ENCODE measurements at places on chromosomes 16 and 17.
A peak's percentile ranks its signal among the peaks of the same experiment; 100 is the strongest.

DNA sequence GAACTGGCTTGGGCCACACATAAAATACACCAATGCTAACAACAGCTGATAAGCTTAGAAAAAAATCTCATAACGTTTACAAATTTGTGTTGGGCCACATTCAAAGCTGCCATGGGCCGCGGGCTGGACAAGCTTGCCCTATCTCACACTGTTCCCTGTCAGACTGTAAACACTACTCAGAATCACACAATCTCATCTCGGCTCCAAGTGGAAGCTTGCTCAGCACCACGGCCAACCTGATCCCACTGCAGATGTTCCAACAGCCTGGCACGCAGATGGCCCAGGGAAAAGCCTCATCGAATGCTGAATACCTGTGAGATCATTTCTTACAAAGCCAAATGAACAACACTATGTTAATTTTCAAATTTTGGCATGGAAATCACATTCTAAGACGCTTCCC is 125.8 kb downstream of the ANKRD11 start:
- DNase-seq = no peak

GRCh38 chr17:62627904-62628633 is 599 bp downstream of the MRC2 start:
- peak; percentile 52 for DNase-seq

DNA sequence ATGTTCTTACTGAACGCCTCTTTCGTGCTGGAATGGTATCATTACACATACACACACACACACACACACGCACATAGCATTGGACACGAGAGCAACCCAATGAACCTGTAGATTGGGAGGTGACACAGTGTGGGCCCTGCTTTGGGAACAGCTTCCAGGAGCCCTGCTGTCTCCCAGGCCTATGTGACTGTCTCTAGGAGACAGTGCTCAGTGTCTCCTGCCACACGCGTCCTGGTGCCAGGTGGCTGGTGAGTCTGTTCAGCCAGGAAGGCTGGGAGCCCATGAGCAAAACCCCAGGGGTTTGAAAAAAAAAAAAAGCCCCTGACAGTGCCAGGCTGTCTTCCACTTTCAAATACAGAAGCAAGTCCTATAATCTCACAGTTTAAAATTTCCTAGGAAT is 2.4 kb upstream of the SPOP start:
- DNase-seq = no peak

- DNase-seq = no peak
Observed at GRCh38 chr17:65324611-65325342, 187.6 kb downstream of the RGS9 start.

DNA sequence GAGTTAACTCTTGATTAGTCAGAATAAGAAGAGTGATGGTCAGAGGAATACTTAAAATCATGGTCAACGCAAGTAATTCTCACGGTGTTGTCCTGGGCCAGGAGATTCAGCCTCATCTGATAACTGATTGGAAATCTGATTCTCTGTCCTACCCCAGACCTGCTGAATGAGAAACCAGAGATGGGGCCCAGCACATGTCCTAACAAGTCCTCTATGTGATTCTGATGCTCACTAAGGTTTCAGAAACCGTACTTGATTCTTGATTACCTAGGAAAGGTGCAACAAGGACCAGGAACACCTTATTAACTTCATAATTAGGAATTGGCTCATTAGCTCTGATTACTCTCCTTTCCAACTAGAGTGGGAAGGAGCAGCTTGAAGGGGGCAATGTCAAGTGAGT is 44.5 kb downstream of the ANKFY1 start:
- DNase-seq = no peak

DNA sequence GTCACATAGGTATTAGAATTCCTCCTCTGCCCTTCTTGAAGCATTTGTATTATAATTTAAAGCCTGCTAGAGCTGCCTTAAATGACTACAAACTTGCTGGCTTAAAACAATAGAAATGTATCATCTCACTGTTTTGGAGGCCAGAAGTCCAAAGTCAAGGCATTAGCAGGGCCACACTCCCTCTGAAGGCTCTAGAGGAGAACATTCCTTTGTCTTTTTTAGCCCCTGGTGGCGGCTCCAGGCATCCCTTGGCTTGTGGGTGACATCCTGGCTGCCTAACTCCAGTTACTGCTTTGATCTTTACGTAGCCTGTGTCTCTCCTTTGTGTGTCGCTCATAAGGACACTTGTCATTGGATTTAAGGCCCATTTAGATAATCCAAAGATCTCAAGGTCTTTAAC is 186.6 kb upstream of the SALL1 start:
- no peak for DNase-seq

DNA sequence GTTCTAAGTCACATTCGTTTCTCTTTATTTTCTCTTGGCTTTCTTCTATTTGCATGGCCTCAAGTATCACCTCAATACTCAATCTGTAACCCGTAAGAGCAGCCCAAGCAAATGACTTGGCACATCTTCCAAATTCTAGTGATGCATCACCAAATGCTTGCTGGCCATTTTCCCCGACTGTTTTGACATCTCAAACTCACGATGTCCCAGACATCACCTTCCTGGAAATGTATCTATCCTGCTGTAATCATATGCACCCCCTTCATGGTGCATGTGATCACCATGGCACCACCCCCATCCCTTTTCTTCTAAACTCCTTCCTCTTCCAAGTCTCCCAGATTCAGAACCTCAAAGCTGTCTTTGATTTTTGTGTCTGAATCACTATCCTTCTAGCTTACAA is 24.0 kb upstream of the ABCA5 start:
- no peak for DNase-seq

GRCh38 chr16:1863681-1864460 is 8.1 kb downstream of the MEIOB start:
- DNase-seq = peak; percentile 14

GRCh38 chr16:29678691-29679267 is at the start of gene QPRT:
Gene QPRT (plus strand): TSS chr16:29679180. CDS start chr16:29679198, 18 bp downstream.
- no peak for DNase-seq

- DNase-seq = no peak
Observed at GRCh38 chr17:44167181-44167861, 3.2 kb upstream of the ASB16 start.

DNA sequence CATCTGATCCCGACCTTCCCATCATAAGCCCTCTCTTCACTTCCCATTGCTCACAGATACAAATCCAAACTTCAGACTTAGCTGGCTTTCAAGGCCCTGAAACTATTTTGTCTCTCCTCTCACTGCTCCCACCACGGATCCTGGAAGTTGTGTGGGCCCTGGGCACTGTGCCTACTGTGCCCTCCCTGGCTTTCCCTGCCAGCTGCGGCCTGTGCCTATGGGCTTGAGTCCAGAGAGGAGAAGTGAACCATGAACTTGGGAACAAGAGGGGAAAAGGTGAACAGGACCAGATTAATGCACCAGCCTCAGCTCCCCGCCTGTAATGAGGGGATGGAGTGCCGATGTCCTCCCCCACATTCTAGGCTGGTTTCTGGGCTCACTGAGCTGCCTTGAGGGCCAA is 18.9 kb upstream of the KCNJ12 start:
- DNase-seq = no peak

DNA sequence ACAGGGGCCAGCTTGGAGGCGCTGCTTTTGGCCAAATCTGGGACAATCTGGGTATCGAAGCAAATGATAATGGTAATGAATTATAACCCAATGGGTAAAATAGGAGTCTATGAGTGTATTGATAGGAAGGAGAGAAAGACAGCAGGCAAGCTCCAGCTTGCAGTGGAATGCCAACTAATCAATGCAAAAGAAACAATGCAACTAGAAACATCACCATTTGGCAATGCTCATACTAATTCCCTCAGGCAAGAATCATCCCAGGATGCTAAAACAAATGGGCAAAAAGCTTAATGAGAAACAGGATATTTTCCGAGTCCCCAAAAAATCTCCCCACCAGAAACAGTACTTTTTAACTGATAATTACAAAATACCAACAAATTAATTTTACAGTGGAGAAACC is 64.7 kb downstream of the ADCY9 start:
- no peak for DNase-seq

GRCh38 chr16:24990803-24991202 is 24.4 kb downstream of the ARHGAP17 start:
- DNase-seq = no peak

- no peak for DNase-seq
Observed at GRCh38 chr17:68599552-68600066, 1.6 kb downstream of the FAM20A start.

DNA sequence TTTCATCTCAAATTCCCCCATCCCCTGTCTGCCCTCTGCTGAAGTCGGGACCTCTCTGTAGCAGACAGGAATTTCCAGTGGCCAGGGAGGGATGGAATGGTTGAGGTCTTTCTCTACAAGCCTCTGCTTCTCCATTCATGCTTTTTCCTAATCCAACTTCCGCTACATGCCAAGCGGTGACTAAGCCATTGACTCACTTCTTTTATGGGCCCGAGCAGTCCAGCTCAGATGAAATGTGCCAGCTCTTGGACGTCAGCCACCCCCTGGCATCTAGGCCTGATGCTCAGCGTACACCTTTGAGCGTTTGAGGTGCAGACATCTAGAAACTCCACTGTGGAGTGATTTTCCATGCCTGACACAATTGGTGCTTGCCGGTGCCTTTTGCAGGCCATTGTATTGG is 40.7 kb upstream of the GPR139 start:
- DNase-seq = no peak
